ENCODE measurements at places on chromosomes 2 and 18. TPM values are rescaled to one million over a fixed set of nuclear protein-coding genes. Genes with fewer than 3 reads are reported as not detected.
A peak's percentile ranks its signal among the peaks of the same experiment; 100 is the strongest.

DNA sequence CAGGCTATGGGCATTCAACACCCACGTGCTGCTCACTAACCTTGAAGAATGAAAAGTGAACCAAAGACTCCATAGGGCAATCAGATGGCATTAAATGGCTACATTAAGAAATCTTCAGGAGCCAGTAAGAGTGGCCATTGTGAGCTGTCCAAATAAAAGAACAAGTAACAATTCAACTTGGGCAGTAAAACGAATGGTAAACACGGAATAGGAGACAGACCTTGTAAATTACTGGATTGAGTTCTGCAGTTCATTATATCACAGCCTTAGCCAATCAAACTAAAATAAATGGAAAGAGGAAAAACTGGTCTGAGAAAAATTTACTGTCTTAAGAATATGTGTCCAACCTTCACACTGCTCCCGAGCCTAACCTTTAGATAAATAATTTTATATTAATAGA lies 306.5 kb upstream of the ZNF521 start:
- H3K27me3 ChIP-seq, result peaks cover 4% of the 10 kb centered on the region
- H3K4me3 ChIP-seq, result no peak overlapping the region
- H3K36me3 ChIP-seq, result peaks cover 6% of the 10 kb centered on the region
- H3K27ac ChIP-seq, result no peak overlapping the region
- no peak for DNase-seq
- no peaks in the 10 kb centered on the region for H3K4me1 ChIP-seq

GRCh38 chr2:64212801-64213321 lies 68.6 kb upstream of the PELI1 start:
- no peaks in the 10 kb centered on the region for H3K27me3 ChIP-seq
- H3K4me1 ChIP-seq, result peaks cover 51% of the 10 kb centered on the region
- DNase-seq, result peak; percentile 76
- peak overlapping the region; percentile 81 for H3K4me3 ChIP-seq
- no peaks in the 10 kb centered on the region for H3K36me3 ChIP-seq

- no peak overlapping the region for H3K27ac ChIP-seq
- DNase-seq, result no peak
- H3K36me3 ChIP-seq, result no peaks in the 10 kb centered on the region
- no peaks in the 10 kb centered on the region for H3K27me3 ChIP-seq
These were observed 70.3 kb downstream of the STEAP3 start for GRCh38 chr2:119293900-119294299.

GRCh38 chr2:98455494-98455976 lies 10.9 kb downstream of the INPP4A start:
- peak overlapping the region; percentile 78 for H3K4me3 ChIP-seq

DNA sequence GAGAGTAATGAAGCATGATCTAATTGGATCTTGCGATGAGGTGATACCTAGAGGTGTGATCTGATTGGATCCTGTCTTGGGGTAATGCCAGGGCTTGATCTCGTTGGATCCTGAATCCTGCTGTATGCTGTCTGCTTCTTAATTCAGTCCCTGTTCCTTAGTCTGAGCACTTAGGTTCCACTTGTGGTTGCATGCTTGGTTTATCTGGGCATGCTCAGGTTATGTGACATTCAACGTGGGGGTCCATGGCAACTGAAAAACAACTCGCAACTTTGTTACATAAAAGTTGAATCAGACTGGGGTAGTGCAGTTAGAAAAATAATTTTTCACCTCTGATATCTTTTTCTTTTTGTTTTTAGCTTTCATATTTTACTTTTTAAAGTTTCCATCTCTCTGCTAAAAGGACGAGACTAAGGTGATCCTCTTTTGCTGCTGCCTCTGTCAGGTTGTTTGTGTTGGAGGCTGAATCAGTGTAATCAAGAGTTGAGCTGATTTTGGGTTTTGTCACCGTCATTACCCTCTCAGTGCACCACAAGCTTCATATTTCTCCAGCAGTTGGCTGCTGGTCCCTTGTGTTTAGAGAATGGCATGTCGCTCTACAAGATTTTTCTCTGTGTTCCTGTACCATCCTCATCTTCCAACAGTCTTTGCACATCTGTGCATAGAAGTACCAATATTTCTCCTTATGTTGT lies 67.9 kb downstream of the NCOA1 start:
- H3K27ac ChIP-seq, result no peak overlapping the region
- peaks cover 31% of the 10 kb centered on the region for H3K36me3 ChIP-seq
- peaks cover 70% of the 10 kb centered on the region for H3K4me1 ChIP-seq
- H3K27me3 ChIP-seq, result no peaks in the 10 kb centered on the region
- DNase-seq, result no peak

DNA sequence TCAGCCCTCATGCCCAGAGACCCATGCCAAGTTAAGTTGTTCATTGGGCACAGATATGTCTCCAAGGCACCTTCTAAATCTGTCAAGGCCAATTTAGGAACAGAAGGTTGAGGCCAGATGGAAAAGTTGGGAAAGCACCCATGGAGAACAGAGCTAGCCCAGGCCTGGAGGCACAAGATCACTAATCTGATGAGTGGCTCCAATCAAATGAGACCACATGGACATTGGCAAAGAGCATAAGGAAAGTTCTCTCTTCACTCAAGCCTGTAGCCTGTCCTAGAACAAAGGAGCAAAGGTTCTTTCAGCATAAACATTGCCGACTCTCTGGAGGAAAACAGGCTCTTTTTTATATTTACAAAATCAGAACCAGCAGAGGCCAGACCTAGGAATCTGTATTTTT lies 154.8 kb downstream of the RNF152 start:
- peaks cover 15% of the 10 kb centered on the region for H3K27me3 ChIP-seq
- H3K36me3 ChIP-seq, result no peaks in the 10 kb centered on the region
- no peak overlapping the region for H3K4me3 ChIP-seq
- no peaks in the 10 kb centered on the region for H3K4me1 ChIP-seq
- no peak for DNase-seq
- H3K27ac ChIP-seq, result no peak overlapping the region

GRCh38 chr2:234249034-234249735 lies 198.7 kb downstream of the SPP2 start:
- peaks cover under 1% of the 10 kb centered on the region for H3K4me1 ChIP-seq
- no peak overlapping the region for H3K27ac ChIP-seq
- DNase-seq, result no peak

DNA sequence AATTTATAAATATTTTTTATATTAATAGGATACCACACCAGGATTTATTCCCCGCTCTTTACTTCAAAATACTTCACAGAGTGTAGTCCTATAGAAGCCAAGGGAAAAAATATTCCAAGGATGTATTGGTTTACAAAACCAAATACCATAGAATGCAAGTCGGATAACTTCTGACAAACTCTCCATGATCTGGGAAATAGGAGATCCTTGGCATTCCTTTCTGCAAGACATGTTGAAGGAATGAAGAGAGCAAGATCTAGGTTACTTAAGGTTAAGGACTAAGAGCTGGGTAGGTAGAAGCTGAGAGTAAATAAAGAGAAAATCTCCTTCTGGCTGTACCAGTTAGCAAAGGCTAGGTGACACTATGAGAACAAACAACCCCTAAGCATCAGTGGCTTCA lies 141.2 kb downstream of the LRATD1 start:
- no peaks in the 10 kb centered on the region for H3K36me3 ChIP-seq
- DNase-seq, result no peak
- no peaks in the 10 kb centered on the region for H3K4me1 ChIP-seq
- H3K27ac ChIP-seq, result no peak overlapping the region
- no peak overlapping the region for H3K4me3 ChIP-seq

GRCh38 chr2:150459281-150459680 lies 28.2 kb downstream of the RND3 start:
- no peaks in the 10 kb centered on the region for H3K27me3 ChIP-seq
- no peak for DNase-seq
- no peak overlapping the region for H3K4me3 ChIP-seq
- no peak overlapping the region for H3K27ac ChIP-seq
- H3K4me1 ChIP-seq, result no peaks in the 10 kb centered on the region

- no peaks in the 10 kb centered on the region for H3K27me3 ChIP-seq
- DNase-seq, result no peak
- peaks cover 6% of the 10 kb centered on the region for H3K4me1 ChIP-seq
- H3K4me3 ChIP-seq, result no peak overlapping the region
- no peak overlapping the region for H3K27ac ChIP-seq
These were observed 75.5 kb upstream of the TAF1B start for GRCh38 chr2:9767656-9768281.

DNA sequence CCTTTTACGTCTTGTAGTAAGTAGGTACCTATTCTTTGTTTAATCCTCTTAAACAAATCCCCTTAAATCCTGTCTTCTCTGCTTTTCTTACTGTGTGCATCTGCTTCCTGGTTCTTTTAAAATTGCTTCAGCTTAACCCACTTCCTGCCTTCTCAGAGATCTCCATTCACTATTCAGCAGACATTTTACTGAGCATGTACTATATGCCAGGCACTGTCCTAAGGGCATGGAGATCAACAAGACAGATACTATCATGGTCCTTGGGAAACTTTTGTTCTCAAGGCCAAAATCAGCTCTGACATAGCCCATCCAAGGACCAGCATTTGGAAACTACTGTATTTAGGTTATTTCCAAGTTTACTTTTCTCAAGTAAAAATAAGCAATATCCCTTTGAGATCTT lies 227.5 kb downstream of the TPGS2 start:
- H3K27ac ChIP-seq, result no peak overlapping the region
- DNase-seq, result no peak
- peaks cover 3% of the 10 kb centered on the region for H3K27me3 ChIP-seq
- H3K4me3 ChIP-seq, result no peak overlapping the region
- no peaks in the 10 kb centered on the region for H3K36me3 ChIP-seq
- no peaks in the 10 kb centered on the region for H3K4me1 ChIP-seq

DNA sequence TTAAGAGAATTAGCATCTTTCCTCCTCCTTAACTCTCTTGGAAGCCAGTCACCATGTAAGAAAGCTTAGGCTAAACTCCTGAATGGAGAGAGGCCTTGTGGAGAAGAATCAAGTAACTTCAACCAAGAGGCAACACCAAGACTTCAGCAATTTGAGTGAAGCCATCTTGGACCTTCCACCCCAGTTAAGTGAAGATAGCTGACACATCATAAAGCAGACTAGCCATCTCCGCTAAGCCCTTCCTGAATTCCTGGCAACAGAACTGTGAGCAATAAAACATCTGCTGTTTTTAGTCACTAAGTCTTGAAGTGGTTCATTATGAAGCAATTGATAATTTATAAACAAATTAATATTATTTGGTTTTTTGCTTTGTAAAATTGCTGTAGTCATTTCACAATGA lies 1.5 kb upstream of the ZNF397 start:
- H3K27ac ChIP-seq, result peak overlapping the region; percentile 97
- peak overlapping the region; percentile 32 for H3K4me3 ChIP-seq
- DNase-seq, result no peak
- H3K27me3 ChIP-seq, result no peaks in the 10 kb centered on the region
- peaks cover 19% of the 10 kb centered on the region for H3K4me1 ChIP-seq

DNA sequence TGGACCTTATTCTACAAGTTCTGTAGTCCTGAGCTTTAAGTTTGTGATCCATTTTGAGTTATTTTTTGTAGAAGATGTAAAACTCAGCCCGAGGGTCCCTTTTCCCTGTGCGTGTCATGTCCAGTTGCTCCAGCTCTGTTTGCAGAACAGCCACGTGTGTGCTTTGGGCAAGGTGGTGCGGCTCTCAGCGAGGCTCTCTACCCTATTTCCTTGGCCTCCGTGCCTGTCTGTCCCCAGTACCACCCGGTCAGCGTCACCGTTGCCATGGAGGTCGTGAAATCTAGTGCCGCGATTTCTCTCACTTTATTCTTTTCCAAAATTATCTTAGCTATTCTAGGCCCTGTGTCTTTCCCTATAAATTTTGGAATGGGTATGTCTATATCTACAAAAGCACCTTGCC lies 141.0 kb upstream of the CTDP1 start:
- no peaks in the 10 kb centered on the region for H3K27me3 ChIP-seq
- H3K4me3 ChIP-seq, result no peak overlapping the region
- H3K4me1 ChIP-seq, result no peaks in the 10 kb centered on the region

DNA sequence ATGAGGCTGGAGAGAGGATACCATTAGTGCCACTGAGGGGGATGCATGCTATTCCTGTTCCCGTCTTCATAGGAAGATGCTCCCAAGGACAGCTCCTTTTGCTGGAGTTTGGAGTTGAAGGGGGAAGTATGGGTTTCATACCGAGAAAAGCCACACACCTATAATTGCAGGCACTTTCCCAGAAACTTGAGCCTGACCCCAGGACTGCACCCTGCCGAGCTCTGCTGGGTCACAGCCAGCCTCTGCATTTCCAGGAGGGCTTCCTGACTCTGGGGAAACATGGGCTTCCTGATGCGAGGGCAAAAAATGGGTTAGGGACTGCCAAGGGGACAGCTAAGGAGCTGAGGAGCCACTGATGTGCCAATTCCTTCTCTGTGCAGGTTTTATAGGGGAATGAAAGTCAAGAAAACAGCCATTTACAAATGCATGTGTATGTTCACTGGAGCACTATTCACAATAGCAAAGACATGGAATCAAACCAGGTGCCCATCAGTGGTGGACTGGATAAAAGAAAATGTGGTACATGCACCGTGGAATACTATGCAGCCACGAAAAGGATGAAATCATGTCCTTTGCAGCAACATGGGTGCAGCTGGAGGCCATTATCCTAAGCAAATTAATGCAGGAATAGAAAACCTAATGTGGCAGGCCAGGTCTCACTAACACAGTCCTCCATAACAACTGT lies 104.5 kb downstream of the ACAA2 start:
- DNase-seq, result no peak
- no peak overlapping the region for H3K4me3 ChIP-seq
- H3K4me1 ChIP-seq, result peaks cover 4% of the 10 kb centered on the region
- peaks cover 11% of the 10 kb centered on the region for H3K27me3 ChIP-seq
- H3K36me3 ChIP-seq, result no peaks in the 10 kb centered on the region

DNA sequence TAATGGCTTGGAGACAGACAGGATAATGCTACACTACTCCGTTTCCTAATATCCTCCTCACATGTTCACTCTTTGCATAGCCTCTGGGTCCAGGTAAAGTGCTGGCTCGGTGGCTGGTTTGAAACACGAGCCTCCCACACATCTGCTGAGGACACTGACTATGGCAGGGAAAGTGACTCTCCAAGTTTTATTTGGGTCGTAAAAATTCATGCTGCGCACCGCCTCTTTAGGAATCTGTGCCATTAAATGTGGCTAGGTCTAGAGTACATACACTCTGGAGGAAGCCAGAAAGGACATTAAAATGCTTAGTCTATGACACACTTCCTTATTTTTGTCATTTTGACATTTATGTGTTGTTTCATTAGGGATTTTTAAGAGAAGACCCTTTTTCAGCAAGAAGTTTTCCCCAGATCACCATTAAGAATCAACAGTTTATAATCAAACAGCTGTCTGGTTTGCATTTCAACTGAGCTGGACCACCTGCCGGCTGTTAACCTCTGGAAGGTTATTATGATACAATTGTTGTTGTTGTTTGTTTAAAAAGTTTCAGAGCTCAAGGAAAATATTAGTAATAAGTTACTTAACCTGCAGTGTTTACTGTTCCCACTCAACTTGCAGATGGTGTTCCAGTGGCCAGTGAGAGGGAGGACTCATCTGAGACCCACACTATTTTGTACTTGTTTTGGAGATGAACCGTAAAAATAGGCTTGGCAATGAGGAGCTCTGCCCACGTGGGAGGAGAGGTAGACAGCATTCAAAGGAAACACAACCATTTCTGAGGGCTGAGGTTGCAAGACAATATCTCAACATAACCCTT lies 443.3 kb upstream of the MEIS1 start:
- no peaks in the 10 kb centered on the region for H3K27me3 ChIP-seq
- no peak for DNase-seq

SLC19A3 gene
- not detected for total RNA-seq

ANKRD62 gene
- total RNA-seq, result not detected

CCDC148 gene
- not detected for total RNA-seq

RAB31 gene
- 6.9 TPM for total RNA-seq

DNAJC5G gene
- not detected for total RNA-seq

CRACDL gene
- total RNA-seq, result 0.22 TPM

CYP26B1 gene
- not detected for total RNA-seq
